ENCODE measurements at places on chromosomes 11 and 22. TPM values are rescaled to one million over a fixed set of nuclear protein-coding genes. Genes with fewer than 3 reads are reported as not detected.

The BTBD18 gene
- total RNA-seq: not detected

The FADS3 gene
- 74.4 TPM for total RNA-seq

The SMIM35 gene
- total RNA-seq: not detected

The C11orf16 gene
- not detected for total RNA-seq

The OR8D4 gene
- total RNA-seq: not detected

The WNT11 gene
- total RNA-seq: 1.1 TPM

The DEFB131B gene
- total RNA-seq: not detected

The RBMXL2 gene
- not detected for total RNA-seq

The PGM2L1 gene
- 3.0 TPM for total RNA-seq

The CD82 gene
- total RNA-seq: 25.5 TPM

The ELFN2 gene
- 0.37 TPM for total RNA-seq

The FOLH1 gene
- 0.14 TPM for total RNA-seq

The GNAZ gene
- total RNA-seq: 3.7 TPM

The BBS1 gene
- 27.7 TPM for total RNA-seq

The PNPLA2 gene
- total RNA-seq: 21.4 TPM

The FAM76B gene
- total RNA-seq: 13.1 TPM

The MMP8 gene
- under 0.01 TPM for total RNA-seq

The SWAP70 gene
- 25.2 TPM for total RNA-seq

The RHOD gene
- total RNA-seq: 17.4 TPM

The PIH1D2 gene
- 1.5 TPM for total RNA-seq
